ENCODE measurements at places on chromosomes 12 and 14.

GRCh38 chr12:51669996-51670395 is 79.0 kb downstream of the SCN8A start:
- no peak for DNase-seq

DNA sequence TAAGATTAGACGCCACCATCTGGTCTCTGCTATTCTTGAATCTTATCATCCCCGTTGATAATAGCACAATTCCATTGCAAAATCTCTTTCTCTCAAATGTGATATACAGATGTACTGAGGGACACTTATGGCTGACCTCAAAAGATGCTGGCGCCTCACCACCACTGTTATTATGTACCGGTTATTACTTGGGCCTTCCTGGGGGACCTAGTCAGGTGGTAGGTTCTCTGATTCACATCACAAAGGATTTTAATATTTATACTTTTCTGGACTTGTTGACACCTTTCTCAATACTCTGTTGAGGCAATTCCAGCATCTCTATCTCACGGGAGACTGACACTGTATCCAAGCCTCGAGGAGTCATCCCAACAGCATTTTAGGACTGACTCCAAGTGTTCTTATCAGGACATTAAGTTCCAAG is 21.3 kb upstream of the FAM234B start:
- DNase-seq: no peak

GRCh38 chr12:95740751-95741150 is 49.8 kb downstream of the NTN4 start:
- no peak for DNase-seq

- no peak for DNase-seq
Measured at GRCh38 chr12:45743247-45743646, 13.7 kb downstream of the ARID2 start.

DNA sequence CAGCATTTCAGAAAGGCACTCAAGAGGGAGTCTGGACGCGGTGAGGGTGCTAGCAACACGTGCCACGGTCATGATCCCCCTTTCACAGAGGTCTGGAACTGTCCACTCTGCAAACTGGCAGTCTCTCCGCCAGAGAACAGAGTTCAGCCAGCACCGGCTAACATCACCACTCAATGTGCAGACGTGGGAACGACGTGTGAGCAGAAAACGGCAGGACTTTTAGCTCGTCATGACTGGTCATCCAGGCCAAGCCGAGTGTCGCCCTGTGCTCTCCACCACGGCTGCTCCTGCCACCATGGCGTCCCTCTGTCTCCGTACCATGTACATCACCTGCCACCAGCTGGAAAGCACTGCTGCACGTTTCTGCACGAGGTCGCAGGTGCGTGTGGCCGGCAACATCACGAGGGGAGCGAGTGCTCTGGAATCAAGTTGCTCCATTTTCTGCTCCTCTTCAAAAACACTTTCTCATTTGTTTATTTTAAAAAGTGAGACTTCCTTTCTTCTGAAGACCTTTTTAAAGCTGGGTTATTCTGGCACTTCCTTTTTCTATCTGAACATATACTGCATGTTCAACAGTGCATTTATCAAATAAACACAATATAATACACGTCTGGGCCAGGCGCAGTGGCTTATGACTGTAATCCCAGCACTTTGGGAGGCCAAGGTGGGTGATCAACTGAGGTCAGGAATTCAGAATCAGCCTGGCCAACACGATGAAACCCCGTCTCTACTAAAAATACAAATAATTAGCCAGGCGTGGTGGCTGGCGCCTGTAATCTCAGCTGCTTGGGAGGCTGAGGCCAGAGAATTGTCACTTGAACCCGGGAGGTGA is 28.0 kb downstream of the SLC15A4 start:
- DNase-seq: no peak

DNA sequence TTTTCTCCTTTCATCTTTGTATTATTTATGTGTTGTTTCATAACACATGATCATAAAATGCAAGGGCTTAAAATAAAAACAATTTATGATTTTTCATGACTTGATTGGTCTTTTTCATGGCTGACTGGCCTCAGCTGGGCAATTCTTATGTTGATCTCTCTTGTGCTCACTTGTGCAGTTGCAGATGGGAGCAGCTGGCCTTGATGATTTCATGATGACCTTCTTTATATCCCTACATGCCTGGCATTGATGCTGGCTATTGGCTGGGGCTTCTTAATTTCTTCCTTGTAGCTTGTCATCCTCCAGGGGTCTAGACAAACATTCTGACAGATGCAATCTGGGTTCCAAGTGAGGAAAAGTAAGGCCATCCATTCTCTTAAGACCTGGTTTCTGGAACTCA is 1832.8 kb upstream of the FLRT2 start:
- DNase-seq: no peak

DNA sequence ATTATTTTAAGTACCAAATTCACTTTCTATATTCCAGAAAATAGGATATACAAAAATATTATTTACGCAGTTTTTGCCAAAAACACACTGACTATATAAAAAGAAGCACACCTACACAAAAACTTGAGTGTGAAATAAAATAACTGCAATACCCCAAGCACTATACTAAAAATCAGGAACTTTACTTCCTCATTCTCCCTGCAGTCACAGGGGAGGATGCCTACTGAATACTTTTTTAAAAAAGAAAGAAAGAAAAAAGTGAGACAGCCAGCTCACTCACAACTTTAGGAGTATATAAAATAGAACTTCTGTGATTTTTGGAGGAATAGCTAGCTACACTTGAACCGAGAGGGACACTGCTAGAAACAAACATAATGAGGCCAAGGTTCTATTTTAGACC is 12.2 kb downstream of the RPS6KA5 start:
- peak; percentile 26 for DNase-seq

DNA sequence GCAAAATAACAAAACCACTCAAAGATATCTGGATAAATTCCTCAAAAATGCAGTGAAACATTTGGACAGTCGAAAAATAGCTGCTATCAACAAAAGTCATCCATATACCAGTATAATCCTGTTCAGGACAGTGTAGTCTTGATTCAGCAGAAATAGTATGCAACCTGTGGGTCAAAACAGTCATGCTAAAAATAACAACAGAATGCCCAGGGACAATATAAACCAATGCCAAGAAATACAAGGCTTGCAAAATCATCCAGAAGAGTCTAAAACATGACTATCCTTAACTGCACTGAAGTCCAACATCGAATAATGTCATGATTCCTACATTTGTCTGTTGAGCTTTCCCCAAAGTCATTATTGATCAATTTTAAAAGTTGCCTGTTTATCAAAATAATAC is 425.9 kb downstream of the FSCB start:
- DNase-seq: no peak

DNA sequence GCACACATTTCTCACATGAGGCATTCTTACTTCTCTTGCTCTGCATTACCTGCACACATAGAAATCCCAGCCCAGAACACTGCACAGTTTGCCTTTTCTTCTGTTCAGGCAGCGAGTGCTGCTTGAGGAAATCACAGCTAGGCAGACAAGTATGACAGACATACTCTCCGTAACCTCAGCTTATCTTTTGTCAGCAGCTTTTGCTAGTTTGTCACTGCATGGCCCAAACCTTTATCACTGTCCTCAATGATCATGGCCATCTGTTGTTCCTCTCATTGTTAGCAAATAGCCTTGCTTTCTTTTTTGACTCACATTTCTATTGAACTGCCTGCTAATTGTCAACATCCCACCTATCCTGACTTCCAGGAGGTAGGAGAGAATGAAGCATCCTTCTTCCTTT is 5.3 kb downstream of the ZNF10 start:
- no peak for DNase-seq

DNA sequence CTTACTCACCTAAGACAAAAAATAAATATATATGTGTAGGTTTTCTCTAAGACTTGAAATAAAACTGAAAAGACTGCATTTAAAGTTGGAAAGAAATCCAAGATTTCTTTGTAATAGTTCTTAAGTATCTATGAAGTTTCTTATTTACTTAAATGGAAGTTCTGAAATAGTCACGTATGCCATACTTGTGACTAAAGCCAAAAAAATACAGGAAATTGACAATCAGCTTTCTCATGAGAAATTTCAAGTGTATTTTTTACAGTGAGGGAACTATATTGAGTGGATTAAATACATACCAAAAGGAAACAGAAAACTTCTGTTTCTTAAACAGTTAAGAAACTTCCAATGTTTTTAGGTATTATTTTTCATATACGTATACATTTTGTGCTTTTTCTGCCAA is 188.1 kb downstream of the DPY19L2 start:
- DNase-seq: peak; percentile 19

- DNase-seq: no peak
Measured at GRCh38 chr14:32472076-32472475, 143.0 kb downstream of the AKAP6 start.

DNA sequence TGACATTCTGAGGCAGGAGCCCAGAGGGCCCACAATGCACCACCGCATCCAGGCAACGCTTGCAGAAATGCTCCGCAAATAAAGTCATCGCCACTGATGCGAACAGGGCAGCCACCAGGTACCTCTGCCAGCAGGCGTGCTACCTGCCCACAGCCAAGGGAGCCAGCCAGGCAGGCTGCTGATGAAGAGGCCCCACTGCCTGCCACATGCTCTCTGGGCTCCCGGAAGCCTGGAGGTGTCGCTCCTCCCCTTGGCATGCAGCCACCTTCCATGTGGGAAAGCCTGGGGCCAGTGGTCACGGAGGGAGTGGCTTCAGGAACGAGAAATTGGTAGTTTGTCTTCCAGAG is 14.7 kb downstream of the GPR132 start:
- no peak for DNase-seq

GRCh38 chr12:63899396-63899795 is 54.9 kb downstream of the SRGAP1 start:
- DNase-seq: peak; percentile 9

- no peak for DNase-seq
Measured at GRCh38 chr12:33486058-33486457, 46.4 kb upstream of the SYT10 start.

DNA sequence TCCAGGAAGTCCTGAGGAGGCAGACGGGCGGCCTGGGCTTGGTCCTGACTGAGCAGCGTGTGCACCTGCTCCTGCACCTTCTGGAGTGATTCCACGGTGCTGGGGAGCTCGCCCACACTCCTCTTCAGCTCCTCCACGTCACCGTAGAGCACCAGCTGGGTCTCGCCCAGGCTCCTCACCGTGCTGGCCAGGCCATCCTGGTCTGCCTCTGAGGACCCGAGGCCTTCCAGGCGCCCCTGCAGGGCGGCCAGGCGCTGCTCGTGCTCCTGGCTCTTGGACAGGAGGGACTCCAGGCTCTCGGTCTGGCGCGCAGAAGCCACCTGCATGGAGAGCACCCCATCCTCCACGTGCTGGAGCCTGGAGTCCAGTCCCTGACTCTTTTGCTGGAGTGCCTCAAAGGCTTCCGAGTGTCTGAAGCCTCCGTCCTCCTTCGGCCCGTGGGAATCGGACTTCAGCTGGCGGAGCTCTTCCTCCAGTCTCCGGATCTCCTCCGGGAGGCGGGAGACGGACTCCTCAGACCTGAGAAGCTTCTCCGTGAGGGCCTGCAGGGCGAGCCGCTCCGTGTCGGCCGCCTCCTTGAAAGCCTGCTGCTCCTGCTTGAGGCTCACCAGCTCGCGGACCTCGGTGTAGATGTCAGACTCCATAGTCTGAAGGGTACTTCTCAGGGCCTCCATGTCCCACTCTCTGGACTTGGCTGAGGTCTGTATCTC is 8.4 kb downstream of the CKAP4 start:
- no peak for DNase-seq

DNA sequence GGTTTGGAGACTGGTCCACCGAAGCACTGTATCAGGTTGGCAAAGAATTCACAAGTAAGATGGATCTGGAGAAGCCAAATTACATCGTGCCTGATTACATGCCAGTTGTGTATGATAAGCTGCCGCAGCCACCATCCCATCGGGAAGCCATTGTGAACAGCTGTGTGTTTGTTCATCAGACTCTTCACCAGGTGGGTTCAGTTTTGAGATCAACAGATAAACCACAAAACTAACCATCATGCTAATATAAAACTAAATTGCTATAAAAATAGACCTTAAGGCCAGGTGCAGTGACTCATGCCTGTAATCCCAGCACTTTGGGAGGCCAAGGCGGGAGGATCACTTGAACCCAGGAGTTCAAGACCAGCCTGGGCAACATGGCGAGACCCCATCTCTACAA is 58.9 kb downstream of the HSP90AA1 start:
- DNase-seq: no peak

- no peak for DNase-seq
Measured at GRCh38 chr12:24950231-24950834, 1.4 kb upstream of the BCAT1 start.

DNA sequence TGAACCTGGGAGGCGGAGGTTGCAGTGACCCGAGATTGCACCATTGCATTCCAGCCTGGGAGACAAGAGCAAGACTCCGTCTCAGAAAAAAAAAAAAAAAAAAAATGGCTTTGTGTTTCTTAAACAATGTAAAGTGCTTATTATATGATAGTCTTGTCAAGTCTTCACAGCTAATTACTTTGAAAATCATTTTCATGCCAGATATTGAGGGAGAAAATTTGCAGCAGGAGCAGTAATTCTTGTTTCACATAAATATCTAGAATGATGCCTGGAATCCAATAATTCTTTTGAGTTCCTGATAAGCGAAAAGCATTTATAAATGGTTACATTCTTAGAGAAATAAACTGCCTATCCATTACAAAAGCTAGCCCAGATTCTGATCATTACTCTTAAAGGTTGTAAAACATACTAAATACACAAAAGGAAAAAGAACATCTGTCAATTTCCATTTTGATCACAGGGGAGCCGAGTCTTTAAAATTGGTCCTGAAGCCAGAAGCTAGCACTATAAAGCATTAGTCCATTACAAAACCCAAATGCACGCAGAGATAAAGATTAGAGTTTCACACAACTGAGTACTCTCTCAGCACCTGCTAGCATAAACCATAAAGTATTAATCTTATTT is 50.3 kb downstream of the IFT81 start:
- DNase-seq: no peak

- DNase-seq: no peak
Measured at GRCh38 chr12:29547151-29547632, 49.7 kb upstream of the OVCH1 start.

DNA sequence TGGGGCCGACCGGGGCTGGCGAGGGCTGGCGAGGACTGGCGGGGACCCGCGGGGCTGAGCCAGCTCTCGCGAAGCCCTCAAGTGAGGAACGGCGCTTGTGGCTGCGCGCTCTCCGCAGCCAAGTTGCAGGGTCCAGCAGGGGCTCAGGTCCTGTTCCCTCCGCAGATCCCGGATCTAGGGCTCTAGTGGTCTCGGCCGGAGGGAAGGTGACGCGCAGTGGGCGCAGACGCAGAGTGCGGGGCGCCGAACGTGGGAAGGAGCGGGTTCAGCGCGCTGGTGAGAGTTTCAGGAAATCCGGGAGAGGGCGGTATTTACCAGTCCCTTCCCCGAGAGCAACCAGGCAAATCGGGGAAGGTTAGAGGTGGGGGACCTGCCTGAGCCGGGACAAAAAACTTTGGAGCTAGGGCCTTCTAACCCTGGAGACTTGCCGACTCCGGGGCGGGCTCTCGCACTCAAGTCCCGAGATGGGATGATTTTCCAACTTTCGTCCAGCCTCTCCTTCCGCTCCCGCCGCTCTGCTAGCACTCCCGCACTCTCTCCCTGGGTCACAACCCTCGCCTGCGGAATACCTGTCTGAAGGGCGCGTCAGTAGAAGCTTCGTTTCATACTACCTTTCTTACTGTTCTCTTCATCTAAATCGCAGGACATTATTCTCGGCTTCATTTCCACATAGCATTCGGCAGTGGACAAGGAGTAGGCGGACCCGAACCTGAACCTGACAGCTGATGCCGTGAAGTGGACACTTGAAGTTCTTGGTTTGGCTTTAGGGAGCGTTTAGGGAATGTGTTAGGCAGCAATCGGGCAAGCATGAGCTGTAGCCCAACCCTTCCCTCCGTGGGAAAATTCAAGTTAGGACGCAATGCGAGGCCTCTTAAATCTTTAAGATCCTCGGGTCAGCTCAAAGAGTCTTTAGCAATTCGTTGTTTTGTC is 13.6 kb upstream of the PAX9 start:
- no peak for DNase-seq
